ENCODE measurements at places on chromosomes 1 and 21.

DNA sequence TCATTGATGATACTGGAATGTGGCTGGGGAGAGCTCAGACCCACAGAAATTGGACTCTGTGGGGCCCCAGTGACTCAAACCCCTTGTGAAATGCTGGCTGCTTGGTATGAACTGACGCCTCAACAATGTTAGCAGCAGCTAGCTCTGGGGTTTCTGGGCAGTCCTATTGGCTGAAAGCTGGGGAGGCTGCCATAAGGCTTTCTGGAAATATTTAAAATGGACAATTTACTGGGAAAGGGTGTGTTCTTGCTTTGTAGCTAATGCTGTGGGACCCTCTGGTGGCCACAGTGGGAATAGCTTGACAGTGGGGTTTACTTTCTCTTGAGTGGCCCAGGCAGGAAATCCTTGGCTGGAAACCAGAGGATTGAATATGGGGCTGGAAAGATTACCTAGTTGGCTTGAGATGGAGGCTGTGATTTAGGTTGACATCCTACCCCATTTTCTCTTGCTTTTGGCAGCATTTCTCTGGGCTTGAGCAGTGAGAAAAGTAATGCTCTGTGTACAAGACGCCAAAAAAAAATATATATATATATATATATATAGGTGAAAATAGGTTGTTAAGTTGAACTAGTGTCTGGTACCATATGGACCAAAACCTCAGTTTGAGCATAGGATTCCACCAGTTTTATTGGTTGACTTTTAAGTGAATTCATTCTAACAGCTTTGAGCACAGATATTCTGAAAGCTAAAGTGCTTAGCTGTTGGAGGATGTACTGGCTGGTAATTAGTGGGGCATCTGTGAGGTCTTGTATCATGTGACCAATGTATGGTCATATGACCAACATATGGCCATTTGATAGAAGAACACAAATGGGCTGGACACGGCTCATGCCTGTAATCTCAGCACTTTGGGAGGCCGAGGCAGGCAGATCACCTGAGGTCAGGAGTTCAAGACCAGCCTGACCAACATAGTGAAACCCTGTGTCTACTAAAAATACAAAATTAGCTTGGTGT is 8.2 kb upstream of the S100A10 start:
- DNase-seq = peak; percentile 77

- no peak for DNase-seq
These were observed 60.7 kb upstream of the DIP2A start for GRCh38 chr21:46397993-46398392.

DNA sequence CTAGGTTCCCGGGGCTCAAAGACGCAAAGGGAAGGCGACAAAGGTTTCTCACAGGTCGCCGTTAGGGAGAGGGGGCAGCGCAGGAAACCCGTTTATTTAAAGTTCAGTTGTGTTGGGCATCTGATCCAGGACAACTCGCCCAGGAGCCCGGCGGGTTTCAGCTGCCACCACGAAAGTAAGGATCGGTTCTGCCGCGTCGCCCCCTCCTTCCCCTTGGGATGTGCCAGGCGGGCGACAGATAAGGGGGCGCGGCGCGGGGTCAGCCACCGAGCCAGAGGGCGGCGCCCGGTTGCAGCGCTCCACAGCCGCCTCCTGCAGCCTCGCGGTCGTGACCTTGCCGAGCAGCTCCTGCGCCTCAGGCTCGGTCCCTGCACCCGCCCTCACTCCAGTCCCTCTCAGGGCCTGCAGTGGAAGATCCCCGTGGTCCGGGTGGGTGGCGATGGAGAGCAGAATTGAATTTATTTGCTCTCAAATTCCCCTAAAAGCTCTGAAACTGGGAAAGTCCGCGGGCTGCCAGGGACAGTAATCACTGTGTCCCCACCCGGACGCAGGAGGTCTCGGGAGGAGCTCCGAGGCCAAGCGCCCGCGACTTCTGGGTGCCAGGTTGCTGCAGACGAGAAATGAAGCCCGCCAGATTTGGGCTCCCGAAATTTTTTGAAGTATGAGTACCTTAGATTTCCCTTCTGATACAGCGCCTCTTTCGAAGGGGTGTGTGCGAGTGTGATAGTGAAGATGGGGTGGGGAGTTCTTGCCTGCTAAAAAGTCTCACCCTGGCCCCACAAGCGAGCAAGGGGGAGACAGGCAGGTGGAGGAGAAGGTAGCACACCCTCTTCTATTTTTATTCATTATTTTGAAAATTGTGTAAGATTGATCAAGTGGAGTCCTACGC is 28.4 kb upstream of the NFIA start:
- DNase-seq = no peak

- DNase-seq = peak; percentile 77
These were observed 59.3 kb downstream of the H3-3A start for GRCh38 chr1:226121587-226122400.

- DNase-seq = no peak
These were observed 44.1 kb downstream of the COL18A1 start for GRCh38 chr21:45448810-45449657.

DNA sequence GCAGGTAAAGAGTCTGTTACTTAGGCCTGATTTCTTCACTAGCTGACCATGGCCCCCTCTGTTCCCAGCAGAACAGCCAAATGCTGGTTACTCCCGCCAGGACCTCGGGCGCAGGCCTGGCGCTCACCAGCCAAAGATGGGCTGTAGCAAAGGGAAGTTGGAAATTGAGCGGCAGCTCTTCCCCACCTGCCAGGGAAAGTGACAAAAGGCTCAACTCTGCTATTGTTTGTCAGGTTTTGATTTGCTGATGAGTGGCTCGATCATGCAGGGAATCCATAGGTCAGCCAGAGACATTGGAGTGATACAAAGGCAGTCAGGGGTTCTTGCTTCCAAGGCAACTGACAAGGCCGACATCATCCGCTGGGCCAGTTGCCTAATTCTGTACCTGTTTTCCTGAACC is 120.1 kb downstream of the ASTN1 start:
- no peak for DNase-seq

DNA sequence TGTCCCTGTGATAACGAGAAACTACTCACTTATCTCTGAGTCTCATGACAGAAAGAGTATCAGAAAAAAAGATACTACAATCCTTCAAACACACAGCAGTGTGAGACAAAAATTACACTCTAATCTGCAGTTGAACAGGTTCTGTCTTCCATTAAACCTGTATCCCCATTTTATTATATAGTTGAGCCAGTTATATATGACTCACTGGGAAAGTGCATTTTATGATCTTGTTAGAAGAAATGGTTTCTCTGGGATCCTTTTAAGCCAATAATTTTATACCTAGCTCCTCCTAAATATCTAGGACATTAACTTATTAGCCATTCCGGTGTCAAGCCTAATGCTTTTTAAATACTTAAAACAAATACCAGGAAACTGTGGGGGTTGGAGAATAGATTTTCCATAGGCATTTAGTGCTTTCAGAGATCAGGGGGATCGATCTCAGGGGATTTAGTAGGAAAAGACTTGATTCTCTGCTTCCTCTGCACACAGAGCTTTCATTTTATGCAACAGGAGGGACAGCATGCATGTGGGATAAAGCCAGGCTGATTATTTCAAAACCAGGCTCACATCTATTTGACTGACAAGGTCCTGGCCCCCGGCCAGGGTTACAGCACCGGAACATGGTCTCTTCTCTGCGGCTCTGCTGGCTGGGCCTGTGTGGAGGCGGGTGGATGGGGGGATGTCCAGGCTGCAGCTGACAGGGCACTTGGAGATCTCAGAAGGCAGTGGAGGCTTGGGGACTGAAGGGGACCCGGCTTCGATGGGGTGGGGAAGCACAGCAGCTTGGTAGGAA is 310.6 kb downstream of the DISC1 start:
- no peak for DNase-seq

- no peak for DNase-seq
These were observed 382.3 kb upstream of the ZRANB2 start for GRCh38 chr1:71463144-71463543.

DNA sequence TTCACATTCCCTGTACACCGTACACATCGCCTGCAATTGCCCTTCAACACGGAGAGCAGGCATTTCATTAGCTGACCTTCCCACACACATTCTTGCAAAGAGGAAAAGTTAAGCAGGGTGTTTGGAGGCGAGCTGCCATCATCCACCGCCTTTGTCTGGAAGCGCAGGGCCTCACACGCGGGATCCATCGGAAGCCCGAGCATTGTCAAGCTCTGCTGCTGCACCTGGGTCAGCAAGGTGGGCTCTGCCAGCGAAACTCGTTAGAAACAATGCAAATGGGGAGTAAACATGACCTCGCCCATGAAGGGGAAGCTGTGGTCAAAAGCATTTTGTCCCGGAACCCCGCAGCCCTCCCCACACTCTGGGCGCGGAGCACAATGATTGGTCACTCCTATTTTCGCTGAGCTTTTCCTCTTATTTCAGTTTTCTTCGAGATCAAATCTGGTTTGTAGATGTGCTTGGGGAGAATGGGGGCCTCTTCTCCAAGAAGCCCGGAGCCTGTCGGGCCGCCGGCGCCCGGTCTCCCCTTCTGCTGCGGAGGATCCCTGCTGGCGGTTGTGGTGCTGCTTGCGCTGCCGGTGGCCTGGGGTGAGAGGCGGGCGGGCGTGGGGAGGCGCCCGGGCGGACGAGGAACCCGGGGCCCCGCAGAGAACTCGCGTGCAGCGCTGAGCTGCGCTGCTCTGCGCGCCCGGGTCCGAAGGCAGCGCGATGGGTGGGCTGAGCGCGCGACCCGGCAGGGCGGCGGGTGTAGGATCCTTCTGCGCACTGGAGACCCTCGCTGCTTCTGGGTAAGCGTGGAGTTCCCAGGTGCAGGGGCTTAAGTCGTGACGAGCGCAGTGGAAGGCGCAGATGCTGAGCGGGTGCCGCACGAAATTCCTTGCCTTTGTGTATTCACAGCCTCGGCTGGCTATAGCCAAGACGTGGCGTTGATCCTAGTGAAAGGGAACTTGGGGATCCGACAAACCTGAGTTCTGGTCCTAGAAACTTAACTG is at the start of gene CR1:
Gene CR1, plus strand, starts transcription at position 357 of the 992 bp plus-strand sequence. Its CDS starts 111 bp downstream, at position 468.
- peak; percentile 34 for DNase-seq

DNA sequence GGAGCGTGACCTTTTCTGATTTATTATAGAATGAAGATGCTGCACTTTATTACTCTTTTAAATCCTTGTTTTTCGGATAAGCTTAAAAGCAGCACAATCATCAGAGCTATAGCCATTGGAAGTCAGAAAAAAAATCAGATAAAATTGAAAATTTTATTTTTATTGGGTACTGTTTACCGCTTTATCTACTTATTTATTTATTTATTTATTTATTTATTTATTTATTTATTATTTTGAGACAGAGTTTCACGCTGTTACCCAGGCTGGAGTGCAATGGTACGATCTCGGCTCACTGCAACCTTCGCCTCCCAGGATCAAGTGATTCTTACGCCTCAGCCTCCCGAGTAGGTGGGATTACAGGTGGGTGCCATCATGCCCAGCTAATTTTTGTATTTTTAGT is 83.1 kb upstream of the CHRM3 start:
- no peak for DNase-seq

DNA sequence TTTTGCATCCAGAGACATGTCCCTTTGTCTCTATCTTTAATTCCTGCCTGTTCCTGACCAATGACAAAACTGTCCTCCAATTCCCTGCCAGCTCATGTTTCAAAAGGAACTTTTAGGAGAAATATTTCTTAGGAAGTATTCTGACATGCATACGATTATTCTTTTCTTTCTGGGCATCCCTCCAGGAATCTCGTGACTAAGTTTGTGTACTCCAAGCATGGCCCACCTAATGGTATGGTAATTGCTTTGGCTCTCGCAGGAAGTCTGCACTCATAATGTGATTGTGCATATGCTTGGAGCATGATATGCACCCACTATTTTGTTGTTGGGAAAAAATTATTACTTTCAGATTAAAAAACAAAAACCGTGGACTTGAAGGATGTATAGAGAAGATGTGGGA is 256.4 kb downstream of the PRDM2 start:
- DNase-seq = no peak

DNA sequence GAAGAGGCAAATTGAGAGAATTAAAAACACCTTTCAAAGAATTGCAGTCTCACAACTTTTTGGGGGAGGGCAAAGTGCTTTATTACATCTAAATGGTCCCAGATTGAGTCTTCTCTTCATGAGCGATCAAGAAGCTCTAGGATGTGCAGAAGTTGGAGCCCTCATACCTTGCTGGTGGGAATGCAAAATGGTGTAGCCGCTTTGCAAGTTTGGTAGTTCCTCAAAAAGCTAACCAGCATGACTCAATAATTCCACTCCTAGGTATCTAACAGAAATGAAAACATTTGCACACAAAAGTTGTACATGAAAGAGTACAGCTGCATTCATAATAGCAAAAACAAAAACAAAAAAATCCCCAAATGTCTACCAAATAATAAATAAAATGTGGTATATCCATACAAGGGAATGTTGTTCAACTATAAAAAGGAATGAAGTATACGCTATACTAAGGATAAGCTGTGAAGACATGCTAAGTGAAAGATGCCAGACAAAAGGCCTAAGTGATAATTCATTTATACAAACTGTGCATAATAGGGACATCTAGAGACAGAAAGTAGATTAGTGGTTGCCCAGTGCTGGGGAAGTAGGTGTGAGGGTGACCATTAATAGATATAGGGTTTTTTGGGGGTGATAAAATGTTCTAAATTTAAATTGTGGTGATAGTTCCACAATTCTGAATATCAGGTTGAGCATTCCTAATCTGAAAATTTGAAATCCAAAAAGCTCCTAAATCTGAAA is 55.2 kb downstream of the SELENOF start:
- no peak for DNase-seq

- DNase-seq = no peak
These were observed 23.5 kb downstream of the UBE2G2 start for GRCh38 chr21:44778094-44778493.
